Thyroid gland (tissue), 4 donors: ENCODE measurements at places on chromosomes 1 and 21. TPM values are rescaled to one million over a fixed set of nuclear protein-coding genes. Genes with fewer than 3 reads are reported as not detected.

UBXN10 gene
- total RNA-seq = 4.8 TPM

EDN2 gene
- total RNA-seq = not detected

SDF4 gene
- total RNA-seq = 144 TPM

DDR2 gene
- total RNA-seq = 40.9 TPM

TNFRSF9 gene
- not detected for total RNA-seq

OR10Z1 gene
- not detected for total RNA-seq

PLA2G2A gene
- total RNA-seq = 44.4 TPM

GRCh38 chr1:157849229-157849875 is 7.7 kb upstream of the CD5L start:
- no peak overlapping the region for H3K27ac ChIP-seq
- no peaks in the 10 kb centered on the region for H3K27me3 ChIP-seq
- H3K36me3 ChIP-seq = no peaks in the 10 kb centered on the region

- no peaks in the 10 kb centered on the region for H3K4me1 ChIP-seq
- no peak overlapping the region for H3K4me3 ChIP-seq
- H3K27ac ChIP-seq = no peak overlapping the region
- no peaks in the 10 kb centered on the region for H3K27me3 ChIP-seq
Measured at GRCh38 chr1:239817276-239817675, 274.4 kb upstream of the FMN2 start.

DNA sequence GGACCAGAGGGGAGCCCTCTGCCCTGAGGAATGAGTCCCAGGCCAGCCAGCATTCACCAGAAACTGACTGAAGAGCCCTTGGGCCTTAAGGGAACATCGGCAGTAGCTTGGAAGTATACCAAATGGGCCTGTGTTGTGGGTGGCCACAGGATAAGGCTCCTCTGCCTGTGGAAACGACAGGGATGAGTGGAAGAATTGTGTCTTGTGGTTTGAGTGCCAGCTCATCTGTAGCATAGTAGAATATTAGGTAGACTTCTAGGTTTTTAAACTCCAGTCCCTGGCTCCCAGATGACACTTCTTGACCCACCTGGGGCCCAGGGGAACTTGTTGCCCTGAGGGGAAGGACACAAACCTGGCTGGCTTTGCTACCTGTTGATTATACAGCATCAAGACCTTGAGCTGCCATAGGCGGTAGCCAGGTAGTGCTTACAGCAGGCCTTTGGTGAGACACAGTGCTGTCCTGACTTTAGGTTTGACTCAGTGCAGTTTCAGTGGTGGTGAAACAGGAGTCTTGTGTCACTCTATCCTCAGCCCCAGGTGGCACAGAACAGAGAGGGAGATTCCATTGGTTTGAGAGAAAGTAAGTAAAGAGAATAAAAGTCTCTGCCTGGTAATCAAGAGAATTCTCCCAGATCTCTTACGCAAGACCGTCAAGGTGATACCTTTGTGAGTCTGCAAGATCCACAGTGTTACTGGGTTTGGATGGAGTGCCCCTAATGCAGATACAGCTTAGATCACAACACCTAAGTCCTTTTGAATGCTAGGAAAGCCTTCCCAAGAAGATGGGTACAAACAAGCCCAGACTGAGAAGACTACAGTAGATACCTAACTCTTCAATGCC is 50.2 kb downstream of the RABGAP1L start:
- H3K4me3 ChIP-seq = no peak overlapping the region
- DNase-seq = no peak
- H3K27me3 ChIP-seq = no peaks in the 10 kb centered on the region
- no peaks in the 10 kb centered on the region for H3K36me3 ChIP-seq
- no peak overlapping the region for H3K27ac ChIP-seq

GRCh38 chr1:108610073-108610472 is 50.2 kb downstream of the EEIG2 start:
- H3K4me1 ChIP-seq = peaks cover 10% of the 10 kb centered on the region
- H3K36me3 ChIP-seq = no peaks in the 10 kb centered on the region
- no peak overlapping the region for H3K4me3 ChIP-seq
- DNase-seq = peak; percentile 74
- no peaks in the 10 kb centered on the region for H3K27me3 ChIP-seq
- peak overlapping the region; percentile 13 for H3K27ac ChIP-seq

DNA sequence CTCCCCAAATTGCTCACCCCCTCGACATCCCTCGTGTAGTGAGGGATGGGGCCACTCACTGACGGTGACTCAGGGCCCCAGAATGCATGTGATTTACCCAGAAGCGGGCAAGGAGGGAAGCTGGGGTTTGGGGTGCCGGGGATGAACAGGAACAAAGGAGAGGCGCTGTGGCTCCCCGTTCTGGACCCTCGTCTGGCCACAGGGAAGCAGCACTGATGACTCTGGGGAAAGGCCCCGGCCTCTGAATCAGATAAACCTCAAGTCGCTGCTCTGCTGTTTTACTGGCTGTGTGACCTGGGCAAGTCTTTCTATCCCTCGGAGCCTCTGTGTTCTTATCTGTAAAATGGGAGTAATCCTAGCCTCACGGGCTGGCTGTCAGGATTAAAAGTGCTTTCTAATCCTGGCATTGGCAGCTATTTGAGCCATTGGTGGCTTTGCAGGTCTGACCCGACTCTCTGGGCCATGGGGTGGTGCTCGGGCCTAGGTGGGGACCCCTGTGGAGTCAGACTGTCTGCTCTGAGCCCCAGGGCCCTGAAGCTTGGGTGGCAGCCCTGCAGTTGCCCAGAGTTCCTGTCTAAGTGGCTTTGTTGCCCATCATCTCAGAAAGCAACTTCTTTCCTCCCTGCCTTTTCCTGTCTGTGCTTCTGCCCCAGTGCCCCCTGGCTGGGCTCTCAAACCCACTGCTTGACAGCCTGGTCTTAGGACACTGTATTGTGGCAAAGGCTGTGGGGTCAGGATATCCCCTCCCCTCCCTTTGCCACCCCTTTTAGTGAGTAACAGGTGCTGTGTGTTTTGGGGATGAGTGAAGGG is 5.5 kb downstream of the TNFRSF1B start:
- H3K27ac ChIP-seq = no peak overlapping the region
- no peaks in the 10 kb centered on the region for H3K36me3 ChIP-seq
- no peaks in the 10 kb centered on the region for H3K27me3 ChIP-seq

- no peak overlapping the region for H3K27ac ChIP-seq
- no peak overlapping the region for H3K4me3 ChIP-seq
- DNase-seq = no peak
- no peaks in the 10 kb centered on the region for H3K36me3 ChIP-seq
- no peaks in the 10 kb centered on the region for H3K4me1 ChIP-seq
- no peaks in the 10 kb centered on the region for H3K27me3 ChIP-seq
Measured at GRCh38 chr1:194862129-194862528, 1675.7 kb upstream of the B3GALT2 start.

- no peaks in the 10 kb centered on the region for H3K27me3 ChIP-seq
- peak; percentile 96 for DNase-seq
- peak overlapping the region; percentile 92 for H3K27ac ChIP-seq
- H3K36me3 ChIP-seq = no peaks in the 10 kb centered on the region
Measured at GRCh38 chr1:109252893-109253802, 3.8 kb downstream of the CELSR2 start.

DNA sequence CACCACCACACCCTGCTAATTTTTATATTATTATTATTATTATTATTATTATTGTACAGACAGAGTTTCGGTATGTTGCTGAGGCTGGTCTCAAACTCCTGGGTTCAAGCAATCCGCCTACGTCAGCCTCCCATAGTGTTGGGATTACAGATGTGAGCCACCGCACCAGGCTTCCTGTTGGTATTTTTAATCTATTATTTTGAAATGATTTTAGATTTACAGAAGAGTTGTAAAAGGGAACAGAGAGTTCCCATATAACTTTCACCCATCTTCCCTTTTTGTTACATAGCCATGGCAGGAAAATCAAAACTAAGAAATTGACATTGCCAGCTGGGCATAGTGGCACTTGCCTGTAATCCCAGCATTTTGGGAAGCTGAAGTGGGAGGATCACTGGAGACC is 42.9 kb upstream of the CITED4 start:
- H3K27ac ChIP-seq = no peak overlapping the region
- no peaks in the 10 kb centered on the region for H3K36me3 ChIP-seq
- H3K27me3 ChIP-seq = no peaks in the 10 kb centered on the region
- no peak for DNase-seq
- H3K4me3 ChIP-seq = no peak overlapping the region
